Muscle of leg (tissue), 16 donors: ENCODE measurements at places on chromosomes 7 and 10.

- DNase-seq, result peak; percentile 5
Measured at GRCh38 chr10:1638889-1639419, 98.4 kb downstream of the ADARB2 start.

GRCh38 chr10:124168991-124169802, 75.8 kb upstream of the CHST15 start:
- no peak for DNase-seq

DNA sequence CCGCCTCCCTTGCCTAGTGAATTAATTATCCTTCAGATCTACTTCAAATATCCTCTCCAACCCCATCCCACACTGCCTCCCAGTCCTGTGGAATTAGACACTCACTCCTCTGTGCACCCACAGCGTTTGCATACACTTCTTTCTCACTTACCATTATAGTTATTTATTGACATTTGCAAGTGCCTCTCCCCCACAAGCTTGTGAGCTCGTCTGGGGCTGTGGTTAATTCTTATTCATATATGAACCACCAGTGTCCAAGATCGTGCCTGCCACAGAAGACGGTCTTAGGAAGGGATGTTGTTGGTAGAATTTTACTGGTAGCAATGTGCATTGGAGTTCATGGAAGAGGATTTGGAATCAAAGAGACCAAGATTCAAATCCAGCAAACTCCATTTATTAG, 68.1 kb upstream of the AOAH start:
- no peak for DNase-seq

DNA sequence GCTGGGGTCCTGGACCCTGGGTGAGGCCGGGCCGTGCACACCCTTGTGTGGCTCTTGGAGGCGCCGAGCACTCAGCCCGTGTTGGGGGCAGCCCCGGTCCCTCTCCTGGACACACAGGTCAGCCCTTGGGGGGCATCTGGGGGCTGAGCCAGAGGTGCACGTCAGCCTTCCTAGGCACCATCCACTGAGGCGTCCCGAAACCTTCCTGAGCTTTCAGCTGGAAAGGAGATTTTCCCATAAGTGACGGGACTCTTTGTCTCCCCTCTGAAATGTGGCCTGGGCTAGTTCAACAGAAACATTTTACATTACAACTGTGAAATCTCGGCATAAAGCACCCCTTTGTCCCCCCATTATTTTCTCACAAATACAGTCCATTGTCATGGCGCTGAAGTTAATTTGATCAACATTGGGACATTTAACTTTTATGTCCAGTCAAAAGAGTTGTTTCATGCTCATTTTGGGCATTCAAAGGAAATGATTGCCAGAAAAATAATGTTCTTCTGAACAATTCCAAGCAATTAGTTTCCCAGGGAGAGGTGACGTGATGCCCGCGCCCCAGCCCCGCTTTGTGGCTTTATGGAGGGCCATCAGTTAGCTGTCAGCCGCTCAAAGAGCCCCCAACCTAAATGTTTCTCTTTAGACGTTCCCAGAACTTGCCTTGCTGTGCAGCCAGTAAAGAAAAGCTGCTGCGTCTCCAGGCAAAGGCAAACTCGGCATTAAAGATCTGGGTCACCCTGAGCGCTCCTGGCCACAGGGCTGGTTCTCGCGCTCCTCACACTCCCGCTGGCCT, 70.8 kb downstream of the NKX6-2 start:
- no peak for DNase-seq

DNA sequence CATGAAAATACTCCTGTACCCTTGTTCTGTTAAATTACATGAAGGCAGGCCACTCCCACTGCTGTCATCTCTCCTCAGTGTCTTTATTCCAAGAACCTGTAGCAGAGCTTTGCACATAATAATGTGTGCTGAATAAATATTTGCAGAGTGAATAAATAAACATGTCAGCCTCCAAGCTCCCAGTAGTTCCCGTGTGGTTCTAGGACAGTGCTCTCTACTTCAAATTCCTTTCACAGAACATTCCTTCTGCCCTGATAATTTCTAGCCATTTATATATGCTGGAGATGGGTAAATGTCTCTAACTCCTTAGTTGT, 20.3 kb upstream of the HYAL4 start:
- DNase-seq, result no peak

- no peak for DNase-seq
Measured at GRCh38 chr7:157487046-157487770, 150.4 kb downstream of the DNAJB6 start.

GRCh38 chr7:74455928-74456327, 2.2 kb downstream of the GTF2IRD1 start:
- DNase-seq, result no peak

DNA sequence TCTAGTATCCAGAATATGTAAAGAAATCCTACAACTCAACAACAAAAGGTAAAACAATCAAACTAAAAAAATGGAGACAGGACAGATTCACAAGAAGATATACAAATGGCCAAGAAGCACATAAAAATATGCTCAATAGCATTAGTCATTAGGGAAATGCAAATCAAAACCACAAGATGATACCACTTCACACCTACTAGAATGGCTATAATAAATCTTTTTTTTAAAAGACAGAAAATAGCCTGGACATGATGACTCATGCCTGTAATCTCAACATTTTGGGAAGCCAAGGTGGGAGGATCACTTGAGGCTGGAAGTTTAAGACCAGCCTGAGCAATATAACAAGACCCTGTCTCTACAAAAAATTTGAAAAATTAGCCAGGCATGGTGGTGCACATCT, 27.9 kb upstream of the CHCHD3 start:
- DNase-seq, result no peak

GRCh38 chr10:132455441-132455971, 58.5 kb downstream of the PWWP2B start:
- no peak for DNase-seq

GRCh38 chr10:24383681-24384106, 174.8 kb downstream of the KIAA1217 start:
- DNase-seq, result peak; percentile 99

- DNase-seq, result no peak
Measured at GRCh38 chr7:24325708-24326107, 41.7 kb downstream of the NPY start.

GRCh38 chr7:85160223-85160622, 26.6 kb downstream of the SEMA3D start:
- DNase-seq, result no peak

DNA sequence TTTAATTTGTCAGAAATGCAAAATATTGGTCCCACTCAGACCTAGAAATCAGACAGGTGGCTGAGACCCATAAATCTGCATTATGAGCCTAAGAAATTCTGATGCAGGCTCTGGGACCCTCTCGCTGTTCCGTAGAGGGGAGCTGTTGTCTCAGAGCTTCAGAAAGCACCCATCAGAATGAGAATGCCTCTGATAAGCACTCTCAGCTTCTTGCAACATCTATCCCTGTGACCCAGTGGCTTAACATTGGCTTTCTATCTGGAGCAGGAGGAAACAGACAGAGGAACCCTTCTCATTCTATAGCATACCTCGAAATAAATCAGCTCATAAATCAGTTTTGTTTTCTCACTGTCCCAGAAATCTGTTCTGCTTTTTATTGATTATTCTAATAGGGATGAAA, 184.6 kb upstream of the SP4 start:
- no peak for DNase-seq

DNA sequence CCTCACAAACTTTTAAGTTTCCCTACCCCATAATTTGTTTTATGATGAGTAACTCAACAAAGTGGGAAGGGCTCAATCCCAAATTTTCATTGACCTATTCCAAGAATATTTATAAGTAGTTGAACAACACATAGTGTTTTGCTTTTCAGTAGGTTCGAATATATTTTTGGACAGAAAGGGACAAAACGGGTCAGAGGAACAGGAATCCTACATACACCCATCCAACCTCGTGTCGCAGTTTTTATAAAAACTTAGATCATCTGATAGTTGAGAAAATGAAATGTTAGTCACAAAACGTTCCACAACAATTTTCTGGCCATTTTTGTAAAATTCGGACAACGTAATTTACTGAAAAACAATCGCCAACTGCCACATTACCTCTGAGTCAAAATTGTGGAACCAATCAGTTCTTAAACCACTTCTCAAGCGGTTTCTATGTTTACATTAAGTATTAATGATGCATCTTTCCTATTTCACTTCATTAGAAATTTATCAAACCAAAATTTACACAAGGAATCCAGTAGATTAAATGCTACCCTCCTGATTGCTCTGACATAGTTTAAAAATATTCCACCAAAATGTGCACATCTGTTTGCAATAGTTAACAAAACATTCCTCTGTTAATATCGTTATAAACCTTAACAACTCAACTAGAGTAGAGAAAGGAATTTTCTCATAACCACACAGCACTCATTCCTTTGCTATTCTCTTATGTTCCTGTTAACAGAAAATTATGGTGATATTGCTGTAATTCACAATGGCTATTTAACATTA, 6.3 kb downstream of the WNT16 start:
- no peak for DNase-seq

DNA sequence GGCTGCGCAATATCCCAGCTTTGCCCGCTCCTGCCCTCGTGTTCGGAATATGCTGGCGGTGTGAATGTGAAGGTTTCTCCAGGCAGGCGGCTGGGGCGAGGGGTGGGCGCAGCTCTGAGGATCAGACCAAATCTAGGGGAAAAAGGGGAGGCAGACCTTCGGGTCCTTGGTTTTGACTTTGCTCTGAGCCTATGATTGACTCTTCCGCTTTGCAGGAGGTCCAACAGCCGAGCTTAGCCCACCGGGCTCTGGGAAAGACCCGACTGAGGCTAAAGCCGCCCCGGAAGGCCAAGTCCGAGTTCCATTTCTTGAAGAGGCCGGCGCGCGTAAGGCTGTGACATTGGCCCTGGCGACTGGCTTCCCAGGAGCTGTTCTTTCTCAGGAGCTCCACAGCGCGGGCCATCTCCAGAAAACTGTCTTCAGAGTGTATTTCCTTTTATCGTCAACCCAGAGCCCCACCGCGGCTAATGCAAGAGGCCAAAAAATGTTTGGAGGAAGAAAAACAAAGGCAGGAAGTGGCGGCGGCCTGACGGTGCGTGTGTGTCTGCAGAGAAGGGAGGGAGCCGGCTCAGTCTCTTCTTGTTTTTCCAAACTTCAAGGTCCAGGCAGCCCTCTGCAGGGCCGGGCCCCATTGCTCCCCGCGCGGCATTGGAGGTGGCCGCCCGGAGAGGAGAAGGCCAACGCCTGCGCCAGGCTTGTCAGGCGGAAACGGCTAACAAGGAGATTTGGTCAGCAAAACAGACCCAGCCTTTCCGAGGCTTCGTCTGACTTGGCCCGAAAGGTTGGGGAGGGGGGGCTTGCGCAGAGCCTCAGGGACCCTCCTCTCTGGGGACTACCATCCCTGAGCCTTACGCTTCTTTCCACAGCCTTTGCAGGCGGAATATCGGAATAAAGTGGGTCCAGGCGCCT, 3.6 kb upstream of the HOXA11 start:
- DNase-seq, result peak; percentile 74

DNA sequence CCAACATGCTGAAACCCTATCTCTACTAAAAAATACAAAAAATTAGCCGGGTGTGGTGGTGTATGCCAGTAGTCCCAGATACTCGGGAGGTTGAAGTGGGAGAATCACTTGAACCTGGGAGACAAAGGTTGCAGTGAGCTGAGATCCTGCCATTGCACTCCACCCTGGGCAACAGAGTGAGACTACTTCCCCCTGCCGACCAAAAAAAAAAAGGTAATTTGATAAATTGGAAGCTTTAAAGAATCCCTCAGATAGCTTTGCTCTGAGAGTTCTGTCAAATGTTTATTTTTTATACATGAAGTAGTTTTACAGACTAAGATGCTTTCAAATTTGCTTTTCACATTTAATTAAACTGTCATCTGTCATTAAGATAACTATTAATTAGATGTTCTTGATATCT, 563.3 kb upstream of the LRRTM3 start:
- DNase-seq, result no peak

- no peak for DNase-seq
Measured at GRCh38 chr7:133401225-133401624, 148.3 kb downstream of the EXOC4 start.

DNA sequence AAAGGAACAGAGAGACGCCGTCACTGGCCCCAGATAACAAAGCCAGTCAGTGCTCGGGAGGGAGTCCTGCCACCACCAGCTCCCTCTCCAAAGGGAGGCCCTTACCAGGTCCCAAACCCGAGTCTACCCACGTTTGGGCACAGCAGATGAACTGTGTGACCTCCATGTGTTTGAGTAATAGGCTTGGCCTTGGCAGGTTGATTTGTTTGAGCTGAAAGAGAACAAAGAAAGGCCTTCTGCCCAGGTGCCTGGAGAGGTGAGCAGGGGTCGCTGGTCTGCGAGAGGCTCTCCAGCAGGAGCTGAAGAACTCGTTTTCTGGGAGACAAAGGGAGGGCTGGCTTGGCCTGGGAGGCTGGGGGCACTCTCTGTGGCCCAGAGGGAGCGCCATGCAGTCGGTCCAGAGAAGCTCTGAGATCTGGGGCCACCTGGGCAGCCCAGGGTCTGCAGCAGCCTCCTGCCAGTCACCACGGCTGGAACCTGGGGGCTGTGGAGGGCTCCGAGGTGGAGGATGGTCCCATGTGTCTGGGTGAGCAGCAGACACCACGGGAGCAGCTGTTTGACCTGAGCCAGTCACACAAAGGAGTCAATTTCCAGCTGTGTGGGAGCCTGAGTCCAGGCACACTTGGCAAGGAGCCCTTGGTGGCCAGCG, 99.7 kb downstream of the PAXIP1 start:
- no peak for DNase-seq

DNA sequence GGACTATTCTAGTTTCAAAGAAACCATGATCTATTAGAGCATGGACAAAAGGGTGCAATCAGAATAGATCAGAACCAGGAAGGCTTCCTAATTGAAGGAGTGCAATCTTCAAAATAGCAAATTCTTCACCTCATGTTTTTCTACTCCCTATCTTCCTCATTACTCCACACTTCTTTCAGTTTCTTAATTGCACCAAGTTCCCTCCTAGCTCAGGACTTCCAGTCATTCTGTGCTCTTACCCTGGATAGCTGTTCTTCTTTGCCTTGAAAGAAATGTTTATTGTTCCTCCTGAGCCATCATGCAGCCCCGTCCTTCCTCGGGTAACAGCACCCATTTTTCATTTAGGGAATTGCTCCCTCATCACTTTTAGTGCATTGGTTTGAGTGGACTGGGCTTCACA, 23.1 kb downstream of the TRPV5 start:
- no peak for DNase-seq

- no peak for DNase-seq
Measured at GRCh38 chr7:124440081-124440480, 325.5 kb downstream of the GPR37 start.

- DNase-seq, result no peak
Measured at GRCh38 chr7:40267583-40267982, 132.8 kb downstream of the SUGCT start.

- no peak for DNase-seq
Measured at GRCh38 chr7:106448346-106448991, 163.7 kb upstream of the NAMPT start.

DNA sequence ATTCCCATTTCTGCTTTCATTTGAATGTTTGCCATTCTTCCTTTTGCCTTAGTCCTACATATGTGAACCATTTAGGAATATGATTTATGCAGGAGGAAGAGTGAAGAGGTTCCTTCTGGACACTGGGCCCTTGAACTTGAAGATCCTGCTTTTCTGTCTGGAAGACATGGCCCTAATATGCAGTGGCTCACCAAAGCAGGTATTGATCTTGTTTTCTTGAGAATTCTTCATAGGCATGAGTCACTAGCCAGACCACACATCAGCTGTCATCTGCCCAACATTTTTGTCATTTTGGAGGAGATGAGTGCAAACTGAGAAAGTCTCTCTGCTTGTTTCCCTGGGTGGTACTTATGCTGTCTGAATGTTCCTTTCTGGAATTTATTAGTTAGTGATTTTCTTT, 382.6 kb downstream of the LRMDA start:
- peak; percentile 92 for DNase-seq

GRCh38 chr10:46035923-46036849, 5.8 kb upstream of the NCOA4 start:
- no peak for DNase-seq

- DNase-seq, result peak; percentile 57
Measured at GRCh38 chr10:90865401-90865800, 6.4 kb upstream of the RPP30 start.
